MG63 (cell line): ENCODE measurements at places on chromosomes 16 and 17. TPM values are rescaled to one million over a fixed set of nuclear protein-coding genes. Genes with fewer than 3 reads are reported as not detected.

Gene MYH1
- not detected in 2 replicates for total RNA-seq

Gene LHX1
- not detected in 2 replicates for total RNA-seq

Gene CRYM
- total RNA-seq: not detected in 2 replicates

Gene PRMT7
- total RNA-seq: 42.5 and 81.1 TPM in 2 replicates

Gene PYCARD
- not detected in 2 replicates for total RNA-seq

Gene ARHGDIG
- total RNA-seq: 5.9 TPM in 1 of 2 replicates, not detected in the other

Gene JPH3
- 1.3 and 1.7 TPM in 2 replicates for total RNA-seq

- no peak for DNase-seq
These were observed 49.4 kb downstream of the BEAN1 start for GRCh38 chr16:66476328-66477027.

DNA sequence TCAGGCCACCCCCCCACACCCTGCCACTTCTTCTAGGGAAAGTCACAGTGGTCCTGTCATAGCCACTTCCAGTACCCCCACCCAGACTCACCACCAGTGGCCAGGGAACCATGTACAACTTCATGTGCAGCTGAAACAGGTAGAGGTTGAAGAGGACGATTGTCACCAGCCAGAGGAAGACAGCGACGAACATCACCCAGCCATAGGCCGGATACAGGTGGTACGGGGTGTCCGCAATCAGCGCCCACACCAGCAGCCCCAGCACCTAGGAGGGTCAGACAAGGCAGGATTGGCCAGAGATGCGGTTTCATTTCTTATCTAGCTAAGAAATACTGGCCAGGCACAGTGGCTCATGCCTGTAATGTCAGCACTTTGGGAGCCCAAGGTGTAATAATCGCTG, 16.7 kb downstream of the ARL2BP start:
- no peak for DNase-seq

DNA sequence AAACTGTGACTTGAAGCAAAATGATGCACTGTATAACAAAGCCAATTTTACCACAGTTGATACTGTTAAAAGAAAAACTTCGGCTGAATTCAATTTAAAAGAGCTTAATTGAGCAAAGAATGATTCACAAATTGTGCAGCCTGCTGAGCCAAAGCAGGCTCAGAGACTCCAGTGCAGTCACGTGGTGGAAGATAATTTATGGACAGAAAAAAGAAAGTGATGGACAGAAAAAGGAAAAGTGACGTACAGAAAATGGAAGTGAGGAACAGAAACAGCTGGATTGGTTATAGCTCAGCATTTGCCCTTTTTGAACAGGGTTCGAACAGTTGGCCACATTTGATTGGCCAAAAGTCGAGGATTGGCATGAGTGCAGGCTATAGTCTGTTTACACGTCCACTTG, 25.7 kb downstream of the ZSWIM7 start:
- no peak for DNase-seq

- DNase-seq: no peak
These were observed 50.6 kb downstream of the SMPD3 start for GRCh38 chr16:68397710-68398201.

GRCh38 chr17:81484195-81484979, 28.2 kb downstream of the ACTG1 start:
- peak; percentile 90 for DNase-seq

GRCh38 chr16:56357765-56358322, 67.5 kb downstream of the AMFR start:
- no peak for DNase-seq

- no peak for DNase-seq
These were observed 325.9 kb downstream of the ZFHX3 start for GRCh38 chr16:72721981-72722380.

GRCh38 chr17:15351925-15352324, 10.5 kb upstream of the TEKT3 start:
- DNase-seq: peak; percentile 46

GRCh38 chr16:79181419-79181818, 419.1 kb downstream of the MAF start:
- DNase-seq: no peak

- peak; percentile 8 for DNase-seq
These were observed 90.2 kb downstream of the SYCE1L start for GRCh38 chr16:77289331-77289809.

GRCh38 chr16:73016488-73016830, 31.5 kb downstream of the ZFHX3 start:
- DNase-seq: no peak

GRCh38 chr16:57997528-57998265, 2.8 kb downstream of the ZNF319 start:
- DNase-seq: no peak
